Activated CD4-positive, alpha-beta memory T cell treated with anti-CD3 and anti-CD28 coated beads, Interleukin-2, amount 10 ng/mL, durations not matched to agents 7 days and 5 days (primary cell): ENCODE measurements at places on chromosomes 12 and 14.

- peak; percentile 70 for DNase-seq
These were observed 7.8 kb downstream of the ZDHHC22 start for GRCh38 chr14:77133720-77134338.

GRCh38 chr12:26717757-26718156 lies 115.2 kb downstream of the ITPR2 start:
- no peak for DNase-seq

- DNase-seq, result no peak
These were observed 5.5 kb downstream of the RAN start for GRCh38 chr12:130877333-130877732.

DNA sequence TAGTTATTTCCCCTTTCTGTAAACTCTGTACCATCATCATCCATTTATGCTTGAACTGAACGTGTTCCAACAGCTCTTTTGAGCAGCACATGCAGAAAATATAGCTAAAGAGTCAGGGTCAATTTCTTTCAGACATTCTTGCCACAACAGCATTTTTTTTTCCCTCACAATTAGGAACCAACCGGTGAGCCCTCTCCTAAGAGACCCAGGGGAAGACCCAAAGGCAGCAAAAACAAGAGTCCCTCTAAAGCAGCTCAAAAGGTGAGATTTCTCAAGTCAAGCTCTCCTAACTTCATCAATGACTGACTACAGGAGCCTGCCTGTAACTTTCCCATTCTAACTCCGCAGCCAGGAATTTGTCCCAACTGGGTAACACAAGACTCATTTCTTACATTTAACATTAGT lies 3.5 kb downstream of the HMGA2 start:
- DNase-seq, result no peak

DNA sequence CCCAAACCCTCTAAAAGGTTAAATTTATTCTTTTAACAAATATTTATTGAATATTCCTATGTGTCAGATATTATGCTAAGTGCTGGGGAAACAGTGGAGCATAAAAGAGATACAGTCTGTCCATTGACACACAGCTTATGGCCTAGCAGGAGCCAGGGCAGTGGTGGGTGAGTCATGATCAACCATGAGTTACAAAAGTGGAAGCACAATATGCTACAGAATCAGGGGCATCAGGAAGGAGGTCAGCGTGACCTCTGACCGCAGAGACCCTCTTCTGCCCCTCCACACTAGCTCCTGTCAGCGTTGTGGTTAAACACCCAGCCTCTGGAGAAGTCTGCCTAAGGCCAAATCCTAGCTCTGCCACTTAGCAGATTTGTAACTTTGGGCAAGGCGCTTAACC lies 4.7 kb upstream of the PPP1R1A start:
- DNase-seq, result no peak

GRCh38 chr12:1666685-1667162 lies 24.1 kb upstream of the ADIPOR2 start:
- DNase-seq, result peak; percentile 34

GRCh38 chr14:25484906-25485305 lies 435.0 kb upstream of the STXBP6 start:
- no peak for DNase-seq

- DNase-seq, result no peak
These were observed 235.2 kb downstream of the SLC41A2 start for GRCh38 chr12:104722601-104723534.

DNA sequence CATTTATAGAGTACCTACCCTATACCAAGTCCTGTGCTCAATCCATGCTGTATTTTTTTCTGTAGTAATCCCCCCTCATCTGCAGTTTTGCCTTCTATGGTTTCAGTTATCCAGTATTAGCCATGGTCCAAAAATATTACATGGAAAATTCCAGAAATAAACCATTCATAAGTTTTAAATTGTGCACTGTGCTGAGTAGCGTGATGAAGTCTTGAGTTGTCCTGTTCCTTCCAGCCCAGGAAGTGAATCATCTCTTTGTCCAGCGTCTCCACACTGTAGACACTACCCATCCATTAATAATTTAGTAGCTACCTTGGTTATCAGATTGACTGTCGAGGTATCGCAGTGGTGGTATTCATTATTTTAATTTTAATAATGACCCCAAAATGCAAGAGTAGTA lies 54.2 kb downstream of the SUDS3 start:
- DNase-seq, result no peak

DNA sequence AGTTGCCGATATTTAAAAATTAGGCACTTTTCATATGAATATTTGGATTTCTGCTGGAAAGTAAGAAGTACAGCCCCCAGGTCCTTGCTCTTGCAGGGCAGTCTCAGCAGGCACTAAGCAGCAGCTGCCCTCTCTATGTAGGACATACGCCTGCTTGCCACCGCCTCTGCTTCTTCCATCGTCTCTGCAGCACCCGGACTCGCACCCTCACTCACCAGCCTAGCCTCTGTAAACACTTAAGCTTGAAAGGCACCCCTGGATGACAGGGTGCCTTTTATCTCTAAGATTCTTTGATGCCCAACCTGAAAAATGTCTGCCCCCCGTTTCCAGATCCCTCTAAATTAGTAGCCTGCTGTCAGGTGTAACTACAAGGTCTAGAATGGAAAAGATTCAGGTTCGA lies 19.0 kb downstream of the OTUB2 start:
- no peak for DNase-seq

DNA sequence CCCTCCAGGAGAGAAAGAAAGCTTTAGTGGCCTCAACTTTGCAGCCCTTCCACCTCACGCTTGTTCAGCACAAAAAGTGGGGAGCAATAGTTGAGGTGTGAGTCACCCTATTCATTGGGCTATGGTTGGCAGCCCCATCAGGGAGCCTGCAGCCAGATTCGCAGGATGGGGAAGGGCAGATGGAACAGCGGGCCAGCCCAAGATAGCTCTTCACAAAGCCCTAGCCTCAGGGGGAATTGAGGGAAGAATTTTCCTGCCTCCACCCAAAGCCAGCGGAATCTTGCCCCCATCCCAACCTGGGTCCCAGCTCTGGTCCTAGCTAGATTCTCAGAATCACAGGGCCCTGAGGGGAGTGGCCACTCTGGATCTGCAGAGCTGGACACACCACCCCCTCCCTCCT lies 3.6 kb upstream of the KRT5 start:
- DNase-seq, result peak; percentile 9

- DNase-seq, result peak; percentile 65
These were observed 714 bp upstream of the PSMC6 start for GRCh38 chr14:52706286-52706685.

- DNase-seq, result no peak
These were observed 35.3 kb upstream of the PAPOLA start for GRCh38 chr14:96466918-96467317.

GRCh38 chr12:127810041-127810440 lies 456.9 kb upstream of the TMEM132C start:
- DNase-seq, result no peak

GRCh38 chr12:52312086-52312485 lies 9.1 kb downstream of the KRT83 start:
- DNase-seq, result no peak

- DNase-seq, result no peak
These were observed 21.4 kb downstream of the TMCC3 start for GRCh38 chr12:94628819-94629472.

DNA sequence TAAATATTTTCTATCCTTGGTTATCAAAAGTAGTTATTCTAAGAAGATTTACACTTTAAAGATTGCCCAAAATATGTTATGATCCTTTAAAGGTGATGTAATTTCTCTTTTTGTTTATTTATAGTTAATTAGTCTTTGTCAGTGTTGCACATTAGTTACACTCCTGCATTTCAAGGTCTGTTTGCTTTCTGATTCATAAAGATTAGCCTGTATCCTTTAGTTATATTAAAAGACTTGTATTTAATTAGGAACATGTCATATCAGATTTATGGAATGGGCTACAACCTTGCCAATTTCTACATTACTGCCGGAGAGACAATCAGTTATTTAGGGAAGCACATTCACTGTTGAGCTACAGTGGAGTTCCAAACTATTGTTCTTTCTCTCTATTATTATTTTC lies 3.5 kb downstream of the EPYC start:
- no peak for DNase-seq

- peak; percentile 46 for DNase-seq
These were observed 496 bp downstream of the PPP2R5C start for GRCh38 chr14:101761881-101762529.

DNA sequence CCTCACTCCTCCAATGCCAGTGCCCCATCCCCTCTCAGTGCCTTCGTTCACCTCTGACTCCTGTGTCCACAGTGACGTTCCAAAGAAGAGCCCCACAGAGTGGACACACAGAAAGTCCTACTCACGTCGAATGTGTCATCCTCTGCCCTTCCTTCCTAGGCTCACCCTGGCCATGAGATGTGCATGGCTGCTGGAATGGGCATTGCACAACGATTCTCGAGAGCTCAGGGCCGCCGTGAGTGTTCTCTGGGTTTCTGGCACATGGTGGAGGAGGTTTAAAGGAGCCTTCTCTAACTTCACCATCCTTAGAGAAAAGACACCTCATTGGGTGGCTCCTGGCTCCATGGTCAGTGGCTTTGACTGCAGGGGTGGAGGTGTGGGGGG lies 12.8 kb upstream of the CEP170B start:
- no peak for DNase-seq

DNA sequence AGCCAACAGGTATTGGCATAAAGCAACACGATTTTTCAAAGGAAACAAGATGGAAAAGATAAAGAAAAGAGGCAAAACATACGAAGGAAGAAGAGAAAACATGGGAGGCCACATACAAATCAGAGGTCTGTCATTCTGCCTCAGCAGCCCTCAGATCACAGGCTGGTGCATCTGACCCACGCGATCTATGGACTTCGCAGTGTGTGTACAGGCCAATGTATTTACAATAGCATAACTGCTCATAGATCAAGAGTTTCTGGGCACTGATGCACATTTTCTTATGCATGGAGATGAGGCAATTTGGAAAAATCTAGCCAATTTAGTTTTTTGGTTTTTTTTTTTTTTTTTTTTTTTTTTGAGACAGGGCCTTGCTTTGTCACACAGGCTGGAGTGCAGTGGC lies 245.4 kb downstream of the DUSP6 start:
- no peak for DNase-seq

- DNase-seq, result no peak
These were observed 10.9 kb upstream of the TESC start for GRCh38 chr12:117109943-117110635.

DNA sequence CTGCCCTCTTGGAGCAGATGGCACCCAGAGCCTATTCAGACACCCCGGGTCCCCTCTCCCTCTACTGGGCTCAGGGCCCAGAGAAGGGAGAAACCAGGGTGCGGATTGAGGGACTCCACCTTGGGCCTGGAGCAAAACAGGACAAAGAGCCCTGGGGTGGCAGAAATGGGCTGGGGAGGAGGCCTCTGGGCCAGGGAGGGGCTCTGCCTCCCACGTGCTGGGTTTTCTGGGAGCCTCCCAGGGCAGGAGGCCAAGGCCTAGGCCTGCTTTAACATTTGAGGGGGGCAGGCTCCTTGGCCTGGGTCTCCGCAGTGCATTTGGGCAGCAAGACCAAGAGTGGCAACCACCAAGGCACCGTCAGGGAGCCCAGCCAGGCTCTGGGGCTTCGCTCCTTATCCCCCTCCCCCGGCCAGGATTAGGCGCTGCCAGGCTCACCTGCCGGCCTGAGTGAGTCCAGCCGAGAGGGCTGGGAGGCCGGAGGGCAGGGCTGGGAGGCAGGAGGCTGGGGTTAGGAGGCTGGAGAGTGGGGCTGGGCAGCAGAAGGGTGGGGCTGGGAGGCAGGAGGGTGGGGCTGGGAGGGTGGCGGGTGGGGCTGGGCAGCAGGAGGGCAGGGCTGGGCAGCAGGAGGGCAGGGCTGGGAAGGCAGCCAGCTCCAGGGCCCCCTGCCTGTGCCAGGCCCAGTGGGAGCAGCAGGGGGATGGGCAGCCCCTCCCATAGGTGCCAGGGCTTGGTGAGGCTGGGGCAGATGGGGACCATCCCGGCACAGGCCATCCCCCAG lies 101.8 kb upstream of the EIF5 start:
- DNase-seq, result no peak

DNA sequence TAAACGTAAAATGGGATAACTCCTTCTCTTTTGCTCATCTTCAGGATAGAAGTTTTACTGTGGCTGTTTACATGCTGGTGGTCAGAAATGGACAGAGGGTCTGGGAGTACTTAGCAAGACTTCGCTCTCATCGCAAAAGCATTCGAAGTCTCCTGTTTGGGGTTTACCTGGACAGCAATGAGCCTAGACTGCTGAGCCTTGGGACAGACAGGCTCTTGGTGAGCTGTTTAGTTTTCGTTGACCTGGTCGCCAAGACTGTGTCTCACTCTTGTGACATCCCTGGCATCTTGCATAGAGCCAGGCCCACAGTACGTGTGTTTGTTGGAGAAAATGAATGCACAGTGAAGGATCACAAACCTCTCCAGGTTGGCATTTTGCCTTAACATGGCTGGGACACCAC lies 42.1 kb downstream of the CFAP251 start:
- DNase-seq, result no peak

GRCh38 chr14:44966601-44967336 lies 4.8 kb downstream of the TOGARAM1 start:
- DNase-seq, result no peak

- no peak for DNase-seq
These were observed 615.6 kb downstream of the KCNH5 start for GRCh38 chr14:62429683-62430082.

DNA sequence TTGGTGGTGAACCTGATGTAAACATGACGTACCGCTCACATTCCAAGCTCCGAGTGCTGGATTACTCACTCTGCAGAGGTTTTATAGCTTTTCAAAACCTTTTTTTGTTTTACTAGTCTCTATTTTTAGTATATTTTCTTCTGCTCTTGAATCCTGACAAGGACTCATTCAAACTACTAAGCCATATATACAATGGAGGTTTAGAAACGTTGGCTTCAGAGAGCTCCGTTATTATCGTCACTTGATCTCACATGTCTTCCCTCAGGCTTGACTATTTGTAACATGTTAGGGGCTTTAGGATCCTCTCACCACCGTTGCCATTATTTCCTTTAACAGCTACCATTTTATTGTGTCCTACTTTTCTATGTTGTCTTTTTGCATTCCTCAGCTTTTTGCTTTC lies 1321.5 kb upstream of the FLRT2 start:
- DNase-seq, result no peak

GRCh38 chr14:104332634-104333270 lies 194.4 kb downstream of the KIF26A start:
- peak; percentile 11 for DNase-seq

DNA sequence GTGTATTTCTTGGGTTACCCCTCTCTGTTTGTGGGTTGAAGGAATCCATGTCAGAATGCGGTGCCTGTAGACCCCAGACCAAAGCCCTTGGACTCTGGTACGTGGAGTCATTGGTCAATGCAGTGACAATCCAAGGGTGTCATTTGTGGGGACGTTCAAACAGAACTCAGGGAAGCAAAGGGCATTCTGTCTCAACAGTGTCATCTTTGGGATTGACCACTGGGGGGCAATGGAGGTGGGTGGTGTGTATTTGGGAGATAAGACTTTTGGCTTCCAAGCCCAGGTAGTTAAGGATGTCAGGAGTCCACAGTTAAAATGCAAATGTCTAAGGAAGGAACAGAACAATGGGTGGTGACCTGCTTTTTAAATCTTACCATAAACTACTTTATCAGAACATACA lies 54.6 kb upstream of the CCDC175 start:
- DNase-seq, result no peak

DNA sequence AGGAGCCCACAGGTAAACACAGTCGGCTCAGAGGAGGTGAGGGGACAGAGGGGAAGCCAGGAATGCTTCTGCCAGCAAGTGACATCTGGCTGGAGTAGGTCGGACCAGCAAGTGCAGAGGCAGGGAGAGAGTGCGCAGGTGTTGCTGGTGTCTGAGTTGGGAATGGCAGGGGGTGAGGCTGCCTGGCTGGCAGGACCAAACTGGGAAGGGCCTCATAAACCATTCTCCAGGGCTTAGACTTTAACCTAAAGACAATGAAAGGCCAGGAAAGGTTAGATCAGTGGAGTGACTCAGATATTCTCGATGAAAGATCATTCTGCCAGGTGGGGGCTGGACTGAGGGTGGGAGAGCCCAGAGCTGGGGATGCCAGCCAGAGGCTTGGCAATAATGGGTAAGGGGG lies 66.4 kb downstream of the ITPK1 start:
- no peak for DNase-seq
